Upper lobe of right lung (tissue), 1 donor: ENCODE measurements at places on chromosomes 13 and 19. TPM values are rescaled to one million over a fixed set of nuclear protein-coding genes. Genes with fewer than 3 reads are reported as not detected.

DNA sequence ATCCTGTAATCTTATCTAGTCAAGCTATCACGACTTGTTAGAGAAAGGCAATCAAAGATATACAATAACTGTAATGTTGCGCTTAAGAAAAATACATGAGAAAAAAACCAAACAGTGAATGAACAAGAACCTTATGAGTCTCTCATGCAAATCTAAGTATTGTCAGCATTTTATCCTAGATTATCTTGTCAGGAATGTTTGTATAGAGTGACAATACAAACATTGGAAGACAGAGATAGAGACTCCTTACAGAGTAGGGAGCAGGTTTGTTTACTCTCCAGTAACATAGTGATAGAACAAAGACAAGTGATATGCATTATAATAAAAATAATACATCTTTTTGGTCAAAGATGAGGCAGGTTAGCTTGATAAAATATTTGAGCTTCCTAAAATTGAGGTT is 444.8 kb downstream of the SLITRK5 start:
- DNase-seq: no peak

DNA sequence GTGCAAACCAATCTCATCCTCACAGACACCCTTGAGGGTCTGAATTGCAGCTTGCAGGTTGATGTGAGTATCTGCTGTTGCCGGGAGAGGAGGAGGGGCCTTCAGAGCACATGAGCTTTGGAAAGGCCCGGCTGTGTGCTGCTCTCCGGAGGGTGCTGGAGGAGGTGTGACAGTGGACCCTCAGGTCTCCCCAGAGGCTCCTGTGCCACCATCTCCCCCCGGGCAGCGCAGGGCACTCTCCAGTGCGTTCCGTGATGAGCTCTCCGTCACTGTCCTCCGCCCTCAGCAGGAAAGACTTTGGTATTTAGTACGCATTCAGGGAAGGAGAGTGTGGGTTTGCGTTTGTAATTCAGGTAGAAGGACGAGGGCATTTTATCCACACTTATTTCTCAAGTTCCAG is 20.0 kb downstream of the LAMP1 start:
- no peak for DNase-seq

DNA sequence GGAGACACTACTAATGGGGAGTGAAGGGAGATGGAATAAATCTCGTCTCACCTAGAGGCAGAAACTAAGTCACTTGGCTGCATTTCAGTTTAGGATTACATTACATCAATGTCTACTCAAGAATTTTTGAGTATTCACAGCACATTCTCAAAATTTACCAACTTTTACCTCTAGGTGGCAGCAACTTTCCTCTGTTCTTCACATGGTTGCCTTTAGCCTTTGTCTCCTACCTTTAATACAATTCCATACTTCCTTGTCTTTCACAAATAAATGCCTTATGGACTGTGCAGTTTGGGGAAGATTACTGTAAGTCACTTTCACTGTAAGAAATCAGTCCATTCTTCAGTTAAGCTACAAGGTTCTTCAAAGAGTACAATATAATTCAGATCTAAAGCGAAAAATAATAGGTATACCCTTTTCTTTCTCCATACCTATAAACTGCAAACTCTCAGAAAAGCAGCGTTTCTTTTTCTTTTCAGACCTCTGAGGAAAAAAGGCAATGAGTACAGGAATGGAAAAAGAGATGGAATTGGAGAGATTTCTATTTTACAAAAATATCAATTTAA is 379.4 kb downstream of the KLF12 start:
- DNase-seq: no peak

DNA sequence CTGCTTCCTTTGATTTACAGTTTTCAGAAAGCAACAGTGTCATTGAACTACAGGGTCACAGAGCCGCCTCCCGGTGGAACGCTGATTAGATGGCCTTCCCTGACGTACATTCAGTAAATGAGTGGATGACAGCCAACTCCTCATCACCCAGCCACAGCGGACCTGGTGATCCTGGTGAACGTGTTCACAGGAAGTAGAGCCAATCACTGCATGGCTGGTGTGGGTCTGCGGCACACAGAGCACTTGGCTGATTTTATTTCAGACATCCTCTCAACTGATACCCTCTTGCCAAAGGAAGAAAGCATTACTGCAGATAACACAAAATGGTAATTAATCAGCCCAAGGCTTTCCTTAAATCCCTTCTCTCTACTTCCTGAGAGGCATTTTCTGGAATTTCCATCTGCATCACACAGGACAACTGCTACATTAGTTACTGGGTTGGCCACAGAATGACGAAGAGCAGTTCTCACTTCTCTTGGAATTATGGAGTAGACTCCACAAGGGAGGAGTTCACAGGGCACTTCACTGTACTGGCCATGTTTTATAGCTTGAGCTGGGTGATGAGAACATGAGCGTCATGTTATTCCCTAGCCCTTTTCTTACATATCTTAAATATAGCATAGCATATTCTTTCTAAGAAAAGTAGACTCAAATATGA is 84.0 kb upstream of the SLC7A1 start:
- no peak for DNase-seq

- no peak for DNase-seq
Measured at GRCh38 chr13:108878732-108879131, 249.3 kb downstream of the MYO16 start.

- DNase-seq: no peak
Measured at GRCh38 chr19:4732680-4733114, 9.1 kb upstream of the DPP9 start.

- no peak for DNase-seq
Measured at GRCh38 chr19:13408889-13409518, 97.3 kb downstream of the CACNA1A start.

DNA sequence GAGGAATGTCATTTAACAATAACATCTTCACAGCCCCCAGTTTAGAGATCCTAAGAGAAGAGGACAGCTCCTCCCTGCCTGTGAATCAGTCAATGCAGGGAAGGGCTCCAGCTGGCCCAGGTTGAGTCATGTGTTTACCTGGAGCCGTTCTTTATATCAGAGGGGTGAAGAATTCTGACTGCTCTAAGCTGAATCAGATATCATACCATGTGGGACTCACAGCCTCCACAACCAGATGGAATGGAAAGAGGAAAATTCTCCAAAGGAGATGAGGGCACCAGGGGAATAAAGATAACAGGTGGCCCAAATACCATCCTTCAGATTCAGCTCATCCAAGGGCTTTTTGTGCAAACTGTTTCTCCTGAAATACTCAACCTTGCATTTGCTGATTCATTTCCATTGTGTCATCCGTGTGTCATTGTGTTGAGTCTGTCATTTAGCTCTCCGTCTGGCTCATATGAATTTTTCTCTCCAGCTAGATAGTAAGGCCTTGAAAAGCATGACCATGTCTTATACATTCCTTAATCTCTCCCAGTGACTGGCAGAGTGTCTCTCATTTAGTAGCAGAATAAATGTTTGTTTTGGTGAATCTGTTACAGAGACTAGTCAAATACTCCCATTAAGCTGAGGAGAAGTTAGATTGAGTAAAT is 217.9 kb downstream of the RFC3 start:
- no peak for DNase-seq

GRCh38 chr13:43100667-43101066 is 77.3 kb downstream of the DNAJC15 start:
- DNase-seq: no peak

- DNase-seq: peak; percentile 91
Measured at GRCh38 chr13:29923554-29924481, 73.4 kb upstream of the UBL3 start.

DNA sequence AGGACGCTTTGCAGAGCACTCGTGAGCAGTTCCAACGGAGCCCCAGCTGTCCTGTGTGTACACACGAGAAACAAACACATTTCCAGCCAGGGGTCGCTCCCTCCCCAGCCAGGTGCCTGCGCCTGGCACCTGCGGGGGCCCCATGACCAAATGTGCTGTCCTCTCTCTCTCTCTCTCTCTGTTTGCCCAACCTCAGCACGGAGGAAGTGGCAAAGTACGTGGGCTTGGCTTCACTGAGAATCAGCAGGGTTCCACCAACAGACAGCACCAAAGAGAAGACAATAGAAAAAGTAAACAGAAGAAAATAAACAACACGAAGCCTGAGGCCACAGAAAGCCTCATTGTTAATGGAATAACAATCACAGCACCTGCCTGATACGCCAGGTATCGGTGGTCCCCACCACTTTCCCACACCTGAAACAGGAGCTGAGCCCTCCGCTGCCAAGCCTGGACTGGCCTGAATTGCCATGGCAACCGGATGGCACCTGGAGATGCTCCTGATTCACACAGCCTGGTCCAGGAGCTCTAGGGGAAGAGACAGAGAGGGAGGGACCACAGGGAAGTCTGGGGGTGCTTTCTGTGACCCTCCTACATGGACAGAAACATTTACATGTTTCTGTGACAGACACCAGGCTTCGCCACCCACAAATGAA is 103.9 kb upstream of the CACNA1A start:
- no peak for DNase-seq

DNA sequence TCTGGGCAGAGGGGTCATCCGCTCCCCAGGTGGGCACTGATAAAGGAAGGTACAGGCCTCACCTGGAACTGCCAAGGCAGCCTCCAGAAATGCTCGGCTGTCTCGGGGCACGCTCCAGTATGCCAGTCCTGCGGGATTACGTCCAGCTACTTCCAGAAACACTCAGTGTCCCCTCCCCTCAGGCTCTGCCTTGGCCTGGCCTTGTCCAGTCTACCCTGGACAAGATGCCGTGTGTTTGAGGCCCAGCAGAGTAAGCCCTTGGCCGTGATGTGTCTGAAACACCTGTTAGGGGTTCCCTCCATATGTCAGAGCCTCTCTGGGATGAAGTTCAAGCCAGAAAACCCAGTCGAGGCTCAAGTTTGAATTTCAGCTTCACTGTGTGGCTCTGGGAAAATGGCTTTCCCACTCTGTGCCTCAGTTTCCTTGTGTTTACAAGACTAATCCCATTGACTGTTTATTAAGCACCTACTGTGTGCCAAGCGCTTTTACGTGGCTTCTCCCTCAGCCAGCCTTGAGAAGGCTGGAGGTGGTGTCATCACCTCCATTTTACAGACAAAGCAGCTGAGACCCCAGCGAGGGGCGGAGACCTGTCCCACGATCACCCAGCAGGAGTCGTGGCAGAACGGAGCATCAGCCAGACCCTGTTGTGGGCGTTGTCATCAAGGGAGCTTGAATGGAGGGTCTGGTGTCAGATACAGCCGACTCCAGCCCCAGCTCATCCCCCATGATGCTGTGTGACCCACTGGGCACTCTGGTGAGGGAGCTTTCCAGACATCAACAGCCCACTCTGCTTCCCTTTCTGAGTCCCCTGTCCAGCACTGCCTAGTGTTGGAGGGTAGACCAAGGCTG is 2.0 kb upstream of the PIK3R2 start:
- no peak for DNase-seq

- no peak for DNase-seq
Measured at GRCh38 chr13:51066091-51066831, 44.8 kb downstream of the C13orf42 start.

DNA sequence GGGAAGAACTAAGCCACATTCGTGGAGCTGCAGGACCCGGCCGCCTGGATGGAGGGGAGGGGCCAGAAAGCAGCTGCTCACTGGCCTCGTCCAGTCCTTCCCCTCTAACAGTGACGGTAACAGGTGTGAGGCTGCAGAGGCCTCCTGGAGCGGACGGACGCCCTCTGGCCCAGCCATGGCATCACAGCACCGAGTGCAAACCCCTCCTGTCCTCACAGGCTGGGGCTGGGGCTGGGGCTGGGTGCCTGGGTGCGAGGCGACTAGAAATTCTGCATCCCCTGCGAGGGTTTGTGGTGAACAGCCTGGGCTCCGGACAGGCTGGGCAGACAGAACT is 3.6 kb downstream of the MICOS13 start:
- no peak for DNase-seq

GRCh38 chr13:107427536-107427935 is 787.8 kb downstream of the LIG4 start:
- no peak for DNase-seq

DNA sequence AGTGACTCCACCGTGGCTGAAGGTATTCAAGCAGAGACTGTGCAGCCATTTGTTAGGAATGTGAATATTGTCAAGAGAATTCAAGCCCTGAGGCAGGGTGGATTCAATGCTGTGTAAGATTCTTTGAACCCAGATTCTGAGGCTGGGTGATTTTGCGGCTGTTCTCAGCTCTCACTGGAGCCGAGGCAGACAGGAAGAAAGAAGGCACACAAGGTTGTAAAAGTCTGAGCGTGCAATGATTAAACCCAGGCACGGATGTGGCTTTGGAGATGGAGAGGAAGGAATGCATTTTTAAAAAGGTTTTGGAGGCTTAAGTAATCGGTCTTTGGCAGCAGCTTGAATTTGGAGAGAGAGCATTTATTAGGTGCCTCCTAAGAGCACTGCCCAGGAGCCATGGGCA is 187.9 kb downstream of the KATNAL1 start:
- DNase-seq: no peak

DNA sequence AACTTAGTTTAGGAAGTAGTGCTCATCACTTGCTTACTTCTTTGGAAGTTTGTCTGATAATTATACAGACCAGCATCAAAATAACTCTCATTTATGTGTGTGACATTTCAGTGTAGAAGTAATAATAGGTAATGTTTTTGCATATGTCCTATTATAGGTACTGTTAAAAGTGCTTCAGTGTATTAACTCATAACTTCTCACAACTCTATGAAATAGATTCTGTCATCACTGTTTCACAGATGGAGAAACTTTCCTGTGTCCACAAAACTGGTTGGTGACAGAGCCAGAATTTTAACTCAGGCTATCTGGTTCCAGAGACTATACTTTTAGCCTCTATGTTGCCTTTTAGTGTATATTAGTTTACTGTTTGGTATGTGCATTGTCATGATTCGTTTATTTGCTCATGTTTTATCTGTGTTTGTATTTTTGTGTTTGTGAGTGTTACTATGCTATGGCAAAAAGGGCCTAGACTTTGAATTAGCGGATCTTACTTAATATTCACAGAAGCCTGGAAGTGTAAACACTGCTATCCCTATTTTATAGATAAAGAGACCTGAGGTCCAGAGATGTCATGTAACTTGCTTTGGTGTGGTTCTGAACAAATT is 12.7 kb downstream of the LPAR6 start:
- DNase-seq: no peak

DNA sequence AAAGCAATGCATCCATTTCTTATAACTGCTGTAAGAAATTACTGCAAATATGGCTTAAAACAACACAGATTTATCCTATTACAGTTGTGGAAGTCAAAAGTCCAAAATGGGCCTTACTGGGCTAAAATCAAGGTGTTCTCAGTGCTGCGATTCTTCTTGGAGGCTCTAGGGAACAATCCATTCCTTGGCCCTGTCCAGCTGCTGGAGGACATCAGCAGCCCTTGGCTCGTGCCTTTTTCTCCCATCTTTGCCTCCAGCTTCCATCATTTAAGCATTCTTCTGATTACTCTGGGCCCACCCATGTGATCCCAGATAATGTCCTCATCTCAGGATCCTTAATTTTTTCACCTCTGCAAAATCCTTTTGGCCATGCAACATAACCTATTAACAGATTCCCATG is 607.1 kb downstream of the DCT start:
- no peak for DNase-seq

Gene EDNRB
- 61.7 TPM for total RNA-seq

Gene GJB2
- total RNA-seq: 0.93 TPM

Gene IGFL1
- total RNA-seq: not detected

Gene SIGLEC12
- total RNA-seq: 3.7 TPM

Gene IGFL2
- total RNA-seq: not detected

Gene ATP4A
- not detected for total RNA-seq

Gene IL12RB1
- total RNA-seq: 6.2 TPM

Gene ZNF324B
- 6.9 TPM for total RNA-seq

Gene PRR19
- total RNA-seq: 0.52 TPM

Gene RFX1
- total RNA-seq: 17.8 TPM

Gene LILRB2
- total RNA-seq: 18.8 TPM

Gene SH2D3A
- 26.0 TPM for total RNA-seq

Gene DAND5
- total RNA-seq: not detected
